ENCODE measurements at places on chromosomes 12 and 14.

GRCh38 chr12:127750076-127750840 is 516.7 kb upstream of the TMEM132C start:
- DNase-seq = no peak

DNA sequence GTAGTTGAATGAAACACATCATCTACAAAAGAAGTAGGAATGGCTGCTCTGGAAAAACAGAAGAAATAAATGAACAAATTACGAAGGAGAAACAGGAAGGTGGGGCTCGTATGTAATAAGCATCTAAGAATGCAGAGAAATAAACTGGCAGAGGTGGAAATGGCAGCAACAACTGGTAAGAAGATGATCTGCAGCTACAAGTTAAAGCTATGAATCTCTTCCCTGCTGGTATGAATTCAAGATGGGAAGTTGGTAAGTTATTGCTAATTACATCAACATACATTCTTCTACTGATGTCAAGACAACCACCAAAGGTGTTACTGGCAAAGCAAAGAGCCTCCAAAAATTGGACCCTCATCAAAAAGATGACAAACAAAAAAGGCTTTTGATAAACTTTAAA is 59.8 kb downstream of the HECTD4 start:
- peak; percentile 45 for DNase-seq

GRCh38 chr12:114680604-114681069 is 3.3 kb downstream of the TBX3 start:
- DNase-seq = no peak

DNA sequence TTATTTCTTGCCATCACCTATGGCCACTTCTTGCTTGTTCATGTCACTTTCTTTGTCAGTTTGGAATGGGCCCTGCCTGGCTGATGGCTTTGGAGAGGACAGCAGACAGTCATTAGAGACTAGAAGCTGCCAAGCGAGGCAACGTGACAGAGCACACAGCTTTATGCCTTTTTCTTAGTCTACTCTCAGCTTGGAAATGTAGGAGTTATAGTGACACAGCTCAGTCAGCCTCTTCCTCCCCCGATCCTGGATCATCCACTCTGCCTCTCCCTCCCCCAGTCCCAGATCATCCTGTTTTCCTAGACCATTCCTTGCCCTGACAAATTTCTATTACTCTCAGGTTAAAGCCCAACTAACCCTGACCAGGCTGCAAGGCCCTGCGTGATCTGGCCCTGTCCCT is 26.6 kb downstream of the ETV6 start:
- DNase-seq = no peak

DNA sequence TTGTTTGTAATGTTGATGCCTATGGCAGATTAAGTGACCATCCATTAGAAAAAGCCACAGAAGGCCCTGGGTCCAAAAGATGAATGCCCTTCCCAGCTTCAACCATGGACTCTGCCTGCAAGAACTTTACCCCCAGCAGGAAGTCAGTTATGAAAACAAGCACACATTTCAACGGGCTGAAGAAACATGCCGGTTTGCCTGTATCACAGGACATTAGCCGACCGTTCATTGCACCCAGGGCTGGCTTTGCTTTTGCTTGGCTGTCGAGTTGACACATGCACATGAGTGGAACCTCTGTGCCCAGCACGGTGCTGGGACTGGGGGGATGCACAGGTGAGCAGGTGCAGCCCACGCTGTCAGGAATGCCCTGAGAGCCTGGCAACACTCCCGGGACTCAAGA is 1087.0 kb downstream of the BCL11B start:
- DNase-seq = no peak

DNA sequence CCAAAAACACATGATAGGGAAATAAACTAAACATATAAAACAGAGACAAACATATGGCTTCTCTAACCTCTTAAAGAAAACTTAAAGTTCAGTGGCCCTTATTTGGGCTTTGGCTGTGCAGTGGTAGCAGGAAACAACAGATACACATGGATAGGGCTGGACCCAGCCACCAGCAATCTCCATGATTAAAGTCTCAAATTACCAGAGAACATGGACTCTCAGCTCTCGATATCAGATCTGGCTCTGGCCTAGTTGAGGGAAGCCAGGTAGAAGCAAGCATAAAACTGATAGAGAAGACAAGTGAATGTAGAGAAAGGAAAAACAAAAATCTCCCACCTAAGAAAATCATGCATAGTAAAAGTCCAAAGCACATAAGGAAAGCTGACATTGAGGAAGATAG is 164.8 kb downstream of the ITPR2 start:
- no peak for DNase-seq

DNA sequence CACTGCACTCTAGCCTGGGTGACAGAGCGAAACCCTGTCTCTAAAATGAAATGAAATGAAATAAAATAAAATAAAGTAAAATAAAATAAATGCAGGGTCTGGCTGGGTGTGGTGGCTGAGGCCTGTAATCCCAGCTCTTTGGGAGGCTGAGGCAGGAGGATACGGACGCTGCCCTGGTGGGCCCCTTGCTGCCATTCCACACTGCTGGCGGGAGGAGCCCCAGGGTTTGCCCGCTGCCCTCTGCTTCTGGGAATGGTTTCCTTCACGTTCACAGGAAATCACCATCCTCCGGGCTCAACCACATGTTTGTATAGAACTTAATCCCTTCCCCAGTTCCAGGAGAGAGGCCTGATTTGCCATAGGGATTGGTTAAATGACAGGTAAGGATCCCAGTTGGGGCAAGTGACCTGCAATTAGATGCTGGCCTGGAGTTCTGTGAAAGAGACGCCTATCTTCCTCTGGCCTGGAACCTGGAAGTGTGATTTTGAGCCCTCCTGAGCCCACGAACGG is 29.3 kb downstream of the CALM1 start:
- DNase-seq = no peak

DNA sequence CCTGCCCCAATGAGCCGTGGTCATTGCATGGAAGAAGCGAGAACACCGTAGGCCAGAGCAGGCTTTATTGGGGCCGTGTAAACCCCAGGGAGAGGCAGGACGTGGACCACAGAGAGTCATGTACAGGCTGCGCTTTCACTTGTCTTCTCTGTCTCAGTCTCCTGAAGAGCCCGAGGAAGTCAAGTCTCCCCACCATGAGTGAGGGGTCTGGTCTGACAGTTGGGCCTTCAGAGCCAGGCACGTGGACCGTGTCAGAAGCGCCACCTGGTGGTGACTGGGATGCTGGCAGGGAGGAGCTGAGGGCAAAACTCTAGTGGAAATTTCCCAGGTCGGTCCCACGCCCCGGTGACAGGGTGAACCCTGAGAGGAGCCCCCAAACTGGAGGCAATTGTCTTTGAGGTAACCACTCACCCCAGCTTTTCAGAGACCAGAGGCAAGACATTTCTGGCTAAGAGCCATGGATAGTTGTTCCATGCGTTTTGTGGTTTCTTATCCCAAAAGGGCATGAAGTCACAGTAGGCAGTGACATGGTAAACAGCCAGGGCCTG is 17.4 kb downstream of the RPS6KL1 start:
- peak; percentile 25 for DNase-seq

DNA sequence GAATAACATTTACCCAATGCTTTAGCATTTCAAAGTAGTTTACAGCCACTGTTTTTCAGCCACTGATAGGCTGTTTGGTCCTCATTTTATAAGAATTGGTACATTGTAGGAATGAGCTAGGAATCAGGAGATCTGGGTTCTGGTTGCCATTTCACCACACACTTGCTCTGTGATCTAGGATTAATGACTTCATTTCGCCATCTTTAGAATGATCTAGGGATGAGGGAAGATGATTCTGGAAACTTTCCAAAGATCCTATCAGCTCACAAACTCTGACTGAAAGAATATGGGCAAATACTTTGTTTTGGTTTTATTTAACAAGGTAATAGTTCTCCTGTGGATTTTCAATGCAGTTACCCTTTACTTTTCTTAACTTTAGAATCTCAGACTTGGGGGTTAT is 155.0 kb downstream of the GCH1 start:
- DNase-seq = no peak

DNA sequence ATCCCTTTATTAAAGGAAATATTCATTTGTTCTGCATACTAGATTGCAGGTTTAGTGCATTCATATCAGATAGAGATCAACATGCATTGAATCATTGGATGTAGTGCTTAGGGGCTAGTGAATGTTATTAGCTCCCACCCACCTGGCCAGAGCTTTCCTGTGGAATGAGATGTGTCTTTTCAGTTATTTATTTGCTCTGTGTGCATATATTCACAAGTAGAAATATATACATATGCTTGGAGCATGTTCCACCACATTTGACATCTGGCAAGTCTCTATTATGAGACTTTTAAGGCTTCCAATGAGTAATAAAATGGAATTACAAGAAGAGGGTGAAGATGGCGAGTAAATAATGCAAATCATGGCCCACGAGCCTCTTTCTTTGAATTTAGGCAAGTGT is 180.0 kb upstream of the LMO3 start:
- DNase-seq = no peak

DNA sequence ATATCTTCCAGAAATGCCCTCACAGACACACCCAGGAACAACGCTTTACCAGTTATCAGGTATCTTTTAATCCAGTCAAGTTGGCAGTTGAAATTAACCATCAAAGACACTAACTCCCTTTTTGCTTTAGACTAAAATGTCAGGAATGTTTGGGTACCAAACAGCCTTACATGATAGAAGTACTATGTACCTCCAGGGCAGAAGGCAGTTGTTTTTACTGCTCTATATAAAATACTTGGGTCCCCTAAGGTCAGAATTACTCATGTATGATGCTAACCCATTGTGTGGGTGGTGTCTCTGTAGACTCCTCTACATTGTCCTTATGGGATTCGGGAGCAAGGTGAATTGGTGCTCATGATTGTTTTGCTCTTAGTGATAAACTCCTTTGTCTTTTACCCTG is 492.5 kb upstream of the FLRT2 start:
- peak; percentile 17 for DNase-seq

GRCh38 chr12:12528361-12529270 is 34.0 kb downstream of the DUSP16 start:
- DNase-seq = no peak

- peak; percentile 93 for DNase-seq
Observed at GRCh38 chr14:93937519-93937918, 10.4 kb downstream of the FAM181A start.

GRCh38 chr12:40999210-40999609 is 188.9 kb upstream of the PDZRN4 start:
- no peak for DNase-seq

DNA sequence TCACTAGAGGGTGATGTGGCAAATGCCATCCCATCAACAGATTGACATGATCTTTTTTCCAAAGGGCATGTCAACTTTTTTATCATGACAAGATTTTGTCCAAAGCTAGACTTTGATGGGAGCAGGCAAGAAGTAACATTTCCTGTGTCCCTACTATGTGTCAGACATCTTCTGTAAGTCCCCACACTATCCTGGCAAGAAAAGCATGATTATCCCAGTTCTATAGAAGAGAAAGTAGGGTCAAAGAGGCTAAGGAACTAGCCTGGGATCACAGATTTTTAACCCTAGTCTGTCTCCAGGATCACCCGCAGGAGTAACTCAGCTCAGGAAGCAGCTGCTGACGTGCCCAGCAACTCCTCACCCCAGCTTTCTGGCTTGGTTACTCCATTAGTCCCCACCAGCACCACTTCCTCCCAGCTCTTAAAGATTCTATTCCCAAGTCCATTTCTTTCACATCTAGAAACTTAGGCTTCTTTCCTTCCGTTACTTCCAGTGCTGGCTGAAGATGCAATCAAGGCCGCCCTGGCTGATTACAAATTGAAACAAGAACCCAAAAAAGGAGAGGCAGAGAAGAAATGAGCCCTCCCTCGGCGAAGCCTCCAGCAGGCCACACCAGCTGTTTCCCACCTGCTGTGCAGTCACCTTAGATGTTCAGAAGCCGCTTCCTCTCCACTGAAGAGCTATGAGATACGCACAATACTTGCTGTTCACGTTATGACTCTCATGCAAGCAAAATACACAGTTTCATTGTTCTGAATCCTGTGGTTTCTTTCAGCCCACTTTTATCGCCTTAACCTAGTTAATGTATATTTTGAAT is 6.2 kb downstream of the ISCU start:
- DNase-seq = no peak

DNA sequence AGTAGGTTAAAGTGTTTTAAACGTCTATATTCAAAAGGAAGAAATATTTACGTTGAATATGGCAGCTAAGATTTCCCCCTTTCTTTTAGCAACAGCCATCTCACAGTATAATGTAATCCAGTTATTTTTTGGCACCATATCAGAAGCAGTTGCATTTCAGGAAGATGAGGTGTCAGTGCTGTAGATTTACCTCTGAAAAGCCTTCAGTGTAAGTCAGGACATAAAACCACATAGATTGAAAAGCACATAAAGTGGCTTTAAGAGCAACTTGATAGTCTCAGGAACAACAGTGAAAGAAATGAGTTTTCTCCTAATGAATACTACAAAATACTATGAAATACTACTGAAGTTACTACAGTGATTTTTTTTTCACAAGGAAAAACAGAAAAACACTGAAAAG is 6.9 kb downstream of the MLH3 start:
- peak; percentile 31 for DNase-seq

- no peak for DNase-seq
Observed at GRCh38 chr12:2794191-2794735, 507 bp upstream of the FKBP4 start.

- DNase-seq = no peak
Observed at GRCh38 chr12:51378749-51379148, 12.5 kb downstream of the GALNT6 start.

GRCh38 chr14:56751471-56751870 is 58.8 kb downstream of the OTX2 start:
- no peak for DNase-seq

DNA sequence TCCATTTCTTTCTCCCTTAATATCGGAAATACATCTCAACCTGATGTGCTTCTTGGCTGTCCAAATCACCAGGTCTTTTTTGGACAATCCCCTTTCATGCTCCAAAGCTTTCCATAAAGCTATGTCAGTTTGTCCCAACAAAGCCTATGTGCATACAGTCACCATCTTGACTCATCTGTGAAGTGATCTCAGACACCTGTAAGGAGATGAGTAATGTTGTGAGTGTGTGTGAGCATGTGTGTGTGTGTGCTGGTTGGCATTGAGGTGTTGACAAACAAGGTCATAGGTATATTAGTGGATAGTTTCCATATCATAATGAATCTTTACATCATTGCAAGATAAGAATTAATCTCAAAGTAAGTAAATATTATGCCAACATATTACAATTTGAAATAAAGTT is 1243.3 kb upstream of the SEL1L start:
- peak; percentile 1 for DNase-seq

Data from foreskin keratinocyte (primary cell).